AML-193 (cell line): ENCODE measurements at places on chromosomes 2 and 18.

- no peak for DNase-seq
Observed at GRCh38 chr2:175599966-175600831, 401.9 kb downstream of the LNPK start.

DNA sequence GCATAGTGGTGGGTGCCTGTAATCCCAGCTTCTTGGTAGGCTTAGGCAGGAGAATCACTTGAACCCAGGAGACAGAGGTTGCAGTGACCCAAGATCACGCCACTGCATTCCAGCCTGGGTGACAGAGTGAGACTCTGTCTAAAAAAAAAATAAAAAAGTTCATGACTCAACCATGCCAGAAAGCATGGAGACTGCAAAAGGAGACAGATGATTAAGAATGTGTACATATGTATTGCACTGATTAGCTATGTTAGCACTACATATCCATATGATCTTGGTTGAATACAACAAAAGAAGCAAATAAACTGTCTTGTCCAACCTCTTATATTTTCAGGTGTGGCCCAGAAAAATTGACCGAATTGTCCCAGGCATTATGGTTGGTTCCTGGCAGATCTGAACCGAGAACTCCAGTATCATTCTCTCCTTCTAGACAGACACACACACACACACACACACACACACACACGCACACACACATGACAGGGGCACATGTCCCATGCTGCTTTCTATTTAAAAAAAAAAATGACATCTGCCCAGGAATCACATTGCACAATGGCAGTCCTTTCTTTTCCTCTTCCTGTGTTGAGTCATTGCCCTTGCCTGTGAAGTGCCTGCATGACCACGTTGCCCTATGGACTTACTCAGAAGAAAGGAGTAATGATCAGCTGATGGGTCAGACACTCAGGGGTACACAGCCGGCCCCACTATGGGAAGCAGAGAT is 65.6 kb downstream of the MYCN start:
- DNase-seq = peak; percentile 75

- DNase-seq = no peak
Observed at GRCh38 chr2:78876316-78876688, 149.2 kb upstream of the REG3G start.

GRCh38 chr2:6896930-6897759 is 19.6 kb downstream of the RSAD2 start:
- DNase-seq = peak; percentile 47

DNA sequence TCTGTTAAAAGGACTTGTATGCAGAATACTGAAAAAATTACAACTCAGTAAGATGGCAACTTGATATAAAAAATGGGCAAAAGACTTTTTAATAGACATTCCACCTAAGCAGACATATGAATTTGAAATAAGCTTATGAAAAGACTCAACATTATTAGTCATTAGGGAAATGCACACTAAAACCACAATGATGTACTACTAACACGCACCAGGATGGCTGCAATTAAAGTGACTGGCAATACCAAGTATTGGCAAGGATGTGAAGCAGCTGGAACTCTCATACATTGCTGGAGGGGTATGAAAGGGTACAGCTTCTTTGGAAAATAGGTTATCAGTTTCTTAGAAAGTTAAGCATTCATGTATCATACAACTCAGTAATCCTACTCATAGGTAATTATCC is 3.2 kb upstream of the ENOSF1 start:
- peak; percentile 3 for DNase-seq

DNA sequence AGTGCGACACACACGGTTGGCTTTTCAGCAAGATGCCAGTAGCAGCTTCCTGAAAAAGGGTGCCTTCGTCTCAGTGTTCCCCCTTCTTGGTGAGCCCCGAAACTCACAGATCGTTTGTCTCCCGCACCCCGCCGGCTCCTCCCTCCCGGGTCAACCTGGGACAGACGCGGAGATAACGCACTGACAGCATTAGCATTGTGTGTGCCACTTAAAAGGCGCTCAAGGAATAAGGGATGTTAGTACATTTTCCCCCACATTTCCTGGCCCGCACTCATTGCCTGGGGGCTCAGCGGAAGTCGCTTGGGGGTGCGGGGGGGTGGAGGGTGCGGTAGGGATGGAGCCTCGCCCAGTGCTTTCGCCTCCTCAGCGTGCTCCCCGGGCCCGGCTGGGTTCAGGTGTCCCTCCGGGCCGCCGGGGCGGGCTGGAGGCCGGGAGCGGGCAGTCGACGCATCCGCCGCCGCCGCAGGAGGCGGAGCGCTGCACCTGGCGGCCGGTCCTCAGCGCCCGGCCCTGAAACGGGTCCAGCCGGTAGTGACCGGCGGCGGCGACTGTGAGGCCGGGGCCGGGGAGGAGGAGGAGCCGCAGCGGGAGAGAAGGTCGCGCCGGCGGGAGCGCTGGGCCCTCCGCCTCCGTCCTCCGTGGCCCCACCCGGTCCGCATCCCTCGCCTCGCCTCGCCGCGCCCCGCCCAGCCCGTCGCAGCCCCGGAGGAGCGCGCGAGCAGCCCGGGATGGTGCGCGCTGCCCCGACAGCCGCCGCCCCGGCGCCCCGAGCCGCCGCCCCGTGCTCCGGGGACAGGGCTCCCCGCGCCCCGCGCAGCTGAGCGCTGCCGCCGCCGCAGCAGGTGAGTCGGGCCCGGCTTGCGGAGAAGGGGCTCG is at the start of gene MFSD6:
Gene MFSD6, plus strand, starts transcription at position 694 of the 876 bp plus-strand sequence. CDS start 27,675 bp downstream, outside the sequence.
- DNase-seq = peak; percentile 12

DNA sequence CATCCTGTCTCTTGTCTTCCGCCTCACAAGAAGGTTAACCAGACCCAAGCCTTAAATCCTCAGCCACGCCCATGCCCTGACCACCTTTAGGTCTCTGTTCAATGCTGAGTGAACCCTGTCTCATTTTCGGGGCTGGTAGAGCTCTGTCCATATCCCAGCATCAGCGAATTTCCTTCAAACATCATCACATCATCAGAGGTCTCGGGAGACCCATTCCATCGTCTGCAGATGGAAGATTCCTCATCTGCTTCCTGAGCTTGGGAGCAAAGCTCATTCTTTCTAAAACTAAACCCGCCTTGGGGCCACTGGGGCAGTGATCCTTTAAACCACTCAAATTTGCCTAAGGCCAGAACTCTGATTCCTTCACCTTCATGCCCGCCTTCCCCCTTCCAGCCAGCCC is 173.7 kb downstream of the TTC32 start:
- DNase-seq = no peak

DNA sequence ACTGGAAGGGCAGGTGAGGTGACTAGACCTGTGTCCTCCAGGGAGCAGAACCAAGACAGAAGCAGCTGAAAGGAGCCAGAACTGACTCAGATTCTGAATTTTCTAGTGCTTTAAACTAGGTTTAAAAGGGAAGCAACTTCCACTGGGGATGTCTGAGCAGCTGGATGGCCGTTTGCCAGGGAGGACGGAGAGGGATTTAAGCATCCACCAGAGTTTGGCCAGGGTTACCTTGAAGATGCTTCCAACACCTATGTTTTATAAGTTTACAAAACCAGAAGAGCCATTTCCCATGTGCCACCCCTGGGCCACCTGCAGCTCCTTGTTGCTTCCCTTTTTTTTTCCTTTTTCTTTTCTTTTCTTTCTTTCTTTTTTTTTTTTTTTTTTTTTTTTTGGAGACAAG is 48.6 kb upstream of the RBM44 start:
- no peak for DNase-seq

DNA sequence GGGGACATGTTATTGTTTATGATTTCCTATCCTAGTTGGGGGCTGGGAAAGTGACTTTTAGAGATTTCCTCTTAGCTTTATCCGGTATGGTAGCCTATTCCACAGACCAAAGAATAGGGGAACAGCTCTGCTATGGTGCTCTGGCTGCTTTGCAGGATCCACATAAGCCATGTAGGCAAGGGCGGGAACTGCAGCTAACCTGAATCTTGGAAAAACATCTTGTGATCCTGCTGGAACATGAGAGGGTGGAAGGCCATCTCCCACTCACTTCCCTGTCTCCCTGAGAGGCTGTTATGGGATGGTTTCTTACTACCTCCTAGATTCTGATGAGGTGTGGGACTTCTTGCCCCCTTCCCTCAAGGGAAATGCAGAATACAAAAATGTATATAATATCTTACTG is 2.0 kb upstream of the DARS1 start:
- DNase-seq = no peak

DNA sequence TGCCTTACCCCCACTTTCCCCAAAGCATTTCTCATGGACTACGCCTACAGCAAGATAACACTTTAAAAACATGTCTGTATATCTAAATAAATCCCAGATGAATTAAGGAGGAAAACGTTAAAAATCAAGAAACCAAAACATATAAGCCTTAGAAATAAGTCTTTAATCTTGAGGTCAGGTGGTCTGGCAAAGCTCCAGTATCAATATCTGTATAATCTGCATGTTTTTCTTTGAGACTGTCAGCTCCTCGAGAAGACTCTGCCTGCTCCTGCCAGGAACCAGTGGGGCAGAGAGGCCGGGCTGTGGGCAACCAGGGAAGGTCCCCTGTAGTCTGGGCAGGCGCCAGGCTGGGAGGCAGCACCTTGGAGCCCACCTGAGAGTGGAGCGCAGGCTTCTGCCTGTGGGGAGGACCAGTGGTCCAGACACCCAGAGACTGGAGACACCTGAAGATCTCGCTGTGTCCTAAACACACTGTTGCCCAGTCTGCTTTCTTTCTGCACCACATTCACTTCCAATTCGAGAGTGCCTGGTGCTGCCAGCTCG is 291.0 kb upstream of the SOX11 start:
- no peak for DNase-seq

GRCh38 chr18:39806525-39806924 is 2148.5 kb upstream of the PIK3C3 start:
- no peak for DNase-seq

DNA sequence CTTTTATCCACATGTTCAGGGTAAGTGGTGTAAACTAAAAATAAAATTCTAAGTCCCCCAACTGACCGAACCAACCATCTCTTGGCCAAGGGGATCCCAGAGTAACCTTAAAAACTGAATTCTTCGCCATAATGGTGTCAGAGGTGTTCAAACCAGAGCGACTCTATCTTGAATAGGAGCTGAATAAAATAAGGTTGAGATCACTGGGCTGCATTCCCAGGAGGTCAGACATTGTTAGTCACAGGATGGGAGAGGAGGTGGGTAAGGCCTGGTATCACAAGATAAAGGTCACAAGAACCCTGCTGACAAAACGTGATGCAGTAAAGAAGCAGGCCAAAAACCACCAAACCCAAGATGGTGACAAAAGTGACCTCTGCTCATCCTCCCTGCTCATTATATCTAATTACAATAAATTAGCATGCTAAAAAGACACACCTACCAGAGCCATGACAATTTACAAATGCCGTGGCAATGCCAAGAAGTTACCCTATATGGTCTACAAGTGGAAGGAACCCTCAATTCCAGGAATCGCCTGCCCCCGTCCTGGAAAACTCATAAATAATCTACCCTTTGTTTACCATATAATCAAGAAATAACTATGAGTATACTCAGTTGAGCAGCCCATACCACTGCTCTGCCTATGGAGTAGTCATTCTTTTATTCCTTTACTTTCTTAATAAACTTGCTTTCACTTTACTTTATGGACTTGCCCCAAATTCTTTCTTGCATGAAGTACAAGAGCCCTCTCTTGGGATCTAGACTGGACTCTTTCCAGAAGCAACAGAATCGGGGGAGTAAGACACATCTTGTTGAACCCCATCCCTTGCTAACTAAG is 302.4 kb downstream of the STK39 start:
- no peak for DNase-seq

DNA sequence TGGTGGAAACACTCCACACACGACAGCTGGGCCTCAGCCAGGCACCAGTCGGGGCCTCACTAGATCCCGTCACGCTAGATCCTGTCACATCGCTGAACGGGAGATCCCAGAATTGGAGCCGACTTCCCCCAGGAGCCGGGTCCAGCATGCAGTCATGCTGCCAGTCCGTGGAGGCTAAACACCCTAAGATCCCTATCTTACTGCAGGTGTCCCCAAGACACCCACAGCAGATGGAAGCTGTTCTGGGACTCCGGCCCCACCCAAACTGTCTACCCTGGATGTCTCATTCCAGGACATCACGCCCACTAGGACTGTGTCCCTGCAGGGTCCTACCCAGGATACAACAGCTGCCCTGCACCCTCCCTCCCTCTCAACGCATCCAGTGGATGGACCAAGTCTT is 23.4 kb downstream of the ZNF516 start:
- DNase-seq = no peak

DNA sequence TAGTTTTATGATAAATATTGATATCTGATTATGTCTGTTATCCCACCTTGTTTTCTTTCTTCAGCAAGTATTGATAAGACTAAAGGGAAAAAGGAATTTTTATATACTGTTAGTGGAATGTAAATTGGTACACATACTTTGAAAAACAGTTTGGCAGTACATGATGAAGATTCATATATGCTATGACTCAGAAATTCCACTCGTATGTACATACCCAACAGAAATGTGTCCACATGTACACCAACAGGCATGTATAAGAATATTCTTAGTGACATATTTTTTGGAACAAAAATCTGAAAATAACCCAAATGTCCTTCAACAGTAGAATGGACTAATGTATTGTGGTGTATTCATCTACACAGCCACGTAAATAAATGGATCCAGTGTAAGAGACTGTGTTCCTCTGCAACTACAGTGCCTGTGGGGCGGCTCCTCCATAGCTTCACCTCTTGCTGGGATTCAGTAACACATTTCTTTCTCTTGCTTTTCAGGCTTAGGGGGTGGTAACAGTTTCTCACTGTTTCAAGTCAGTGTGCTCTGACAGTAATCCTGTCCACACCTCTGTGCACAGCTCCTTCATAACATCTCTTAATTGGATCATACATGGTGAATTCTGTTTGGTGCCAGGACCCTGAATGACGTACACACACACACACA is 35.5 kb upstream of the ALMS1 start:
- DNase-seq = no peak

- no peak for DNase-seq
Observed at GRCh38 chr18:49584394-49584793, 22.5 kb downstream of the LIPG start.

DNA sequence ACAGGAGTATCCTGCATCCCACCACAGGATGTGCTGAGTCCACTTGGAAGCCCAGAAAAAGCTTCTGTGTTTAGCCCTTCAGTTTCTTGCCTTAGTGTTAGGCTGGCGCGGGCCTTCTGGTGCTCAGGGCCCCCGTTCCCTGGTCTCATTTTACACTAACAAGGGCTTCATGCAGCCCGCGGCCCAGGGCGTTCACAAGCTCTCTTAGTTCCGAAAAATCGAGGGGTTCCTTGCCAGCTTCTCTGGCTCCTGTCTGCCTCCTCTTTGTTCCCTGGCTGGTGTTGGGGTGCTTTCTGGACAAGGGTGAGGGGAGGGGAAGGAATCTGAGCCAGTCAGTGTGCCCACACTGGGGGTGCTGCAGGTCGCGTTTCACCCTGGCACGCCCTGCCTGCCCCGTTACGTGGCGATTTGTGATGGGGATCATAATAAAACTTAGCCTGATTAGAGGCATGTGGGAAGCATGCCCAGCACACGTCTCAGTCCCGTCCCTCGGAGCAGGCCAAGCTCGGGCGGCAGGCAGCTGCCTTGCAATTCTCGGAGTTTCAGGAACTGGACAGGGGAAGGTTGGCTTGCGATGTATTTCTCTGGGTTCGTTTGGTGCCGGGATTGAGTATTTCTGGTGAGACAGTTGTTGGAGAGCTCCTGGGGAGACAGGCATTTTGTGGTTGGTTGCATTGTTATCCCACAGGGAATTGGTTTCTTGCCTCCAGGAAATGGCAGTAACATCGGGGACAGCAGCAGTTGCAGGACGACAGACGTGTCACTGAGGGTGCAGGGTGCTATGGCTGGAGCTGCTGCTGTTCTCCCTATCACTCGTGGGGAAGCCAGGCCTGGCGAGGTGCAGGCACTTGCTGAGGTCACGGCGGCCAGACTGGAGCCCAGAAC is 22.9 kb downstream of the SH3BP4 start:
- DNase-seq = no peak
